ENCODE measurements at places on chromosomes 7 and 10.

GRCh38 chr10:96452494-96453153 is 61.1 kb downstream of the TLL2 start:
- DNase-seq, result no peak

DNA sequence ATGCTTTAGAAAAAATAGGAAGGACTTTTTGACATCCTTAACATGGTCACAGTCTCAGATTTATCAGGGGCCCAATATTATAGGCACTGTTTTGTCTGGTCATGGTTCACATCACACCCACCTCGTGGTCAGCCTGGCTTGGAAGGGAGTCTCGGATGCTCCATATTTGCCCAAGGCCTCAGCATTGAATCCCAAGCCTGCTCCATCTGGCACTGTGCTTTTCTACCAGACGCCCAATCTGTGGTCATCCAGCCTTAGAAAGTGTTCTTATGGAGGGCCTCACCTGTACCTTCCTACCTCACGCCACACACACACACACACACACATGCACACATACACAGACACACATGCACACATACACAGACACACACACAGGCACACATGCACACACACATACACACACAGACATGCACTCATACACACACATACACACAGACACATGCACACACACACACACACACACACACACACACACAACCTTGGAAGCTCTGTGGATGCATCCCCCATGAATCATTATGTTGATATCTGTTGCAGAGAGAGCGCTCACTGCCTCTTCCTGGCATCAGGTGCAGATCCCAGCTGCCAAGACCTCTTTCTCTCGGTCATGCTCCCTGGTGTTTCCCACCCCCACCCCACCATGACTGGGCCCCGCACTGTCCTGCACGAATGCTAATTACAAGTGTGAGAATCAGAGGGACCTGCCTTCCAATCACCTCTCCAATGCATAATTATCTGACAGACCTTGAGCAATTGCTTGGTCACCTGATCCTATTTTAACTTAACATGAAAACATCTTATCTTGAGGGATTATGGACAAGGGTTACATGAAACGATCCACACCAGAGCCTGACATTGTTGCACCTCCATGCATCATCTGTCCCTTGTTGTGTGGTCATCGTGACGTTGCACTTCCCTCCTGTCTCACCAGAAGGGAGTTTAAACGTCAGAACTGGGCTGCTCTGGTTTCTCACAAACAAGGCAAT is 122.7 kb upstream of the TMEM72 start:
- no peak for DNase-seq

GRCh38 chr7:4814433-4814832 is 39.0 kb downstream of the AP5Z1 start:
- DNase-seq, result no peak

- DNase-seq, result no peak
Observed at GRCh38 chr7:128860158-128861073, 2.2 kb upstream of the ATP6V1F start.

DNA sequence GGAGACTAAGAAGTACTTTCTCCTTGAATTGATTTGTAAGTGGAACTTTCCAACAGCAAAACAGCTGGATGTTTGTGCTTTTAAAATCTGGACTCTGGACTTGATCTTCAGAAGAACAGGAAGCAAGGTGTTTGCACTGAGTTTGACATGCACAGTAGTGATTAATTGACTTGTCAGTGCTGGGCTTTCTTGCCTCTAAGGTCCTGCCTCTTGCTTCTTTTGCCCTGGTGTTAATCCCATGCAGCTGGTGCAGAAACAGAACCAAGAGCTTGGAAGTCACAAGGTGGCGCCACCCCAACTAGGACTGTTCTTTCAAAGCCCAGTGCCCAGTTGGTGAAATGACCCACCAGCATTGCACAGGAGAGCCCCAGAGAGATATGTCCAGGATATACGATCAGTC is 66.8 kb upstream of the SEPHS1 start:
- no peak for DNase-seq

DNA sequence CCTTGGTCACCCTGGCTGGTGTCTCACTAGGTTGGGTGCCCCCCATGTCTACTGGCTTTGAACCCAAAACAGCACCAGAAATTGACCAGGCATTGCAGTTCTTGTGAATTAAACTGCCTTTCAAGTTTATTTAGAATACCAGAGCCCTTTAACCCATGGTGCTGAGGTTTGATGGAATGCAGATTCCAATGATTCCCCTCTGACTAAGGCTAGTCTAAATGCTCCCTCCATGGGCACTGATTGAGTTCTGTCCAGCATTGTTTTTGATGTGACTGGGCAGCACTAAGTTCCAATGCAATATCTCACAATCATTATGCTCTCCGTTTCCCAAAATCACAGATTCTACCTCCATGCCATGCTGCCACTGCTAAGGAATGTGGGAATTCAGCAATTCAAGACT is 1047.4 kb upstream of the LRRN3 start:
- no peak for DNase-seq

DNA sequence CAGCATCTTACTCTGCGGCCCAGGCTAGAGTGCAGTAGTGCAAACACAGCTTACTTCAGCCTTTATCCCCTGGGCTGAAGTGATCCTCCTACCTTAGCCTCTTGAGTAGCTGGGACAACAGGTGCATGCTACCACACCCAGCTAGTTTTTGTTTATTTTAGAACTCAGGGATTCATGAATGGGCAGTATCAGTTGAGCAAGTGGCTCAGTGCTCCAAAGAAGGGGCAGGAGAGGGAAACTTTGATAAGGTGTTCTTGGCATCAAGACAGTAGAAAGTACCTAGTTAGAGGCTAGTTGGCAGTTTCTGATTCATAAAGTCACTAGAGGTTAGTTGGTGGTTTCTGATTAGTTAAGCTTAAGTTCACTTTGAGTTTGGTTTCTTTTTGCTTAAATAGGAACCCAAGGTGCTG is 18.4 kb downstream of the TRIM24 start:
- DNase-seq, result no peak

GRCh38 chr7:50587737-50588136 is 22.5 kb upstream of the DDC start:
- no peak for DNase-seq

- DNase-seq, result no peak
Observed at GRCh38 chr10:76088980-76089379, 657.6 kb downstream of the LRMDA start.

DNA sequence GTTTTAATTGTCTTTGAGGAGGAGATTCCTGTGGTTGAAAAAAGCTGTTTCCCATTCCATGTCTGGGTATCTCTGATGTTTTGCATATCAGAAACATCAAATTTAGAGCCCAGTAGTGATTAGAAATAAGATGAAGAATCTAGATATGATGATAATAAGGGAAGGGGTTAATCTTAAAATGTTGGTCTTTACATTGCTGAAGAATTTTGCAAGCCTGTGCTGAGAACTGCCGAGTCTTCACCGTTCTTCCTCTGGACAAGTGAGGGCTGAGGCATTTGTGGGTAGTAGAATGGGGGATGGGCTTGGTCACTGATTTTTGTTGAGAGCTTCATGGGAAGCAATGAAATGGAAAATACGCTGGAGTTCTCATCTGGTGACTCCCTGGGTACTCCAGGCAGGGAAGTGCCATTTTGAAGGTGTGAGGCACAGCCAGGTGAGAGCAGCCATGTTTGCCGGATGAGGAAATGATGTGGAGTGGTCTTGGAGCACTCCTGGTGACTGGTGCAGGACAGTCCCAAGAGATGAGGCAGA is 10.2 kb downstream of the TCF7L2 start:
- DNase-seq, result no peak

DNA sequence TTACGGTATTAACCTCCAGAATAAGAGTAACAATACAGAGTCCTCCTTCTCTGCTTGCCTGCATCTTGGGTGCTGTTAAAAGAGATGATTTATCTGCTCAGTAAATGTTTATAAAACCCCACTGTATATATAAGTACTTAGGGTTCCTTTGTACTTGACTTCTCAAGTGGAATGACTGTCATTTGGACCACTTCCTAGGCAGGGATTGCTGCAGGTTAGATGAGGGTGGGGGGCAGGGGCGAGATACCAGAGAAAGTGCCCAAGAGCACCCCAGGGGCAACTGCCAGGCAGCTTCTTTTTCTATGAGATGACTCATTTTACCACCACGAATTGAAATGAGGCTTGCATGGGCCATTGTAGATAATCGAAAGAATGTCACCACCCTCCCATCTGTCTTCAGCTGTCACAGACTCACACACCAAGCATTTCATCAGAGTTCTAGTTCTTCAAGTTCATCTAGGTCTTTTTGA is 421.9 kb upstream of the GALNT17 start:
- DNase-seq, result no peak

Measured in stimulated activated naive CD8-positive, alpha-beta T cell treated with anti-CD3 and anti-CD28 coated beads, Interleukin-15, amount 100 ng/mL, for 72 hours (primary cell).